ENCODE measurements at places on chromosomes 5 and 9. TPM values are rescaled to one million over a fixed set of nuclear protein-coding genes. Genes with fewer than 3 reads are reported as not detected.

The KIF12 gene
- not detected for total RNA-seq

The ADAMTS2 gene
- total RNA-seq: not detected

The RXRA gene
- total RNA-seq: 6.7 TPM

The PCDHB5 gene
- not detected for total RNA-seq

The SOHLH1 gene
- not detected for total RNA-seq

The DMGDH gene
- total RNA-seq: 0.87 TPM

The CTXN3 gene
- not detected for total RNA-seq

The DNM1 gene
- total RNA-seq: 1.3 TPM

The SURF2 gene
- 16.9 TPM for total RNA-seq

The POU5F2 gene
- total RNA-seq: 4.6 TPM

The PCSK1 gene
- total RNA-seq: not detected

The NUTM2G gene
- not detected for total RNA-seq

The GFRA3 gene
- not detected for total RNA-seq

The SLC27A6 gene
- not detected for total RNA-seq

The TLX3 gene
- not detected for total RNA-seq

The WNK2 gene
- total RNA-seq: not detected

The LAMC3 gene
- total RNA-seq: 0.25 TPM

The GDF9 gene
- total RNA-seq: 0.67 TPM

The CYLC2 gene
- total RNA-seq: not detected

The ANKRD34B gene
- not detected for total RNA-seq

The OR1Q1 gene
- total RNA-seq: not detected

The C9orf153 gene
- 0.67 TPM for total RNA-seq

The RGS3 gene
- total RNA-seq: 12.3 TPM

The SLC36A2 gene
- not detected for total RNA-seq

The TAS2R1 gene
- total RNA-seq: not detected

The PCA3 gene
- total RNA-seq: not detected

The ZNF618 gene
- total RNA-seq: 2.5 TPM

The F2RL2 gene
- not detected for total RNA-seq

The FAM221B gene
- total RNA-seq: not detected

The PRDM9 gene
- total RNA-seq: not detected

Measured in B cell (primary cell).